Upper lobe of left lung (tissue), 6 donors: ENCODE measurements at places on chromosomes 1 and 21. TPM values are rescaled to one million over a fixed set of nuclear protein-coding genes. Genes with fewer than 3 reads are reported as not detected.

DNA sequence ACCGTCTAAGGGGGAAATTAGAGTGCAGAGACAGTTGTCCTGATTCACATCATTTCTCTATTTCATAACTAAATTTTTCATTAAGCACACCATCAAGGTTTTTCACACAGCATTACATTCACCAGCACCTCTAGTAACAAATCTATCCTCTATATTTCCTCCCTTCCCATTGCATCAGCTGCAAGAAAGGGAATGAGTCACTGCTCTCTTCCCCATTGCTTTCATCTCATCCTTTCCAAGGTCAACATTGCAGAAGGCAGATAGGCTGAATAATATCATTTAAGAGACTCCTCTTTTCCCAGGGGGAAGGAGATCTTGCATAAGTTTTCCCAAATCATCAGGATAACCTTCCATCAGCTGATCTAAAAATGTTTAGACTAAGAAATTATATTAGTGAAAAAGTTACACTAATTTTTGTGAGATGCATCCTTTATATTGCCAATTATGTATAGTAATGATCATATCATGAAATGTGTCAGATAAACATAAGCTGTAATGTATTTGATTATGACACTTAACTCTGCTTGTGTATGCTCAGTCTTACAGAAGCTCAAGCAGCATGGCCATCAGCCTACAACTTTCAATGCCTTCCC lies 4.3 kb downstream of the INTS7 start:
- DNase-seq, result no peak

GRCh38 chr1:197393105-197393504 lies 125.1 kb downstream of the CRB1 start:
- no peak for DNase-seq

PROK1 gene
- total RNA-seq, result not detected

MYCL gene
- 8.2 TPM for total RNA-seq

- DNase-seq, result no peak
These were observed 14.7 kb downstream of the JUN start for GRCh38 chr1:58768971-58769808.

DNA sequence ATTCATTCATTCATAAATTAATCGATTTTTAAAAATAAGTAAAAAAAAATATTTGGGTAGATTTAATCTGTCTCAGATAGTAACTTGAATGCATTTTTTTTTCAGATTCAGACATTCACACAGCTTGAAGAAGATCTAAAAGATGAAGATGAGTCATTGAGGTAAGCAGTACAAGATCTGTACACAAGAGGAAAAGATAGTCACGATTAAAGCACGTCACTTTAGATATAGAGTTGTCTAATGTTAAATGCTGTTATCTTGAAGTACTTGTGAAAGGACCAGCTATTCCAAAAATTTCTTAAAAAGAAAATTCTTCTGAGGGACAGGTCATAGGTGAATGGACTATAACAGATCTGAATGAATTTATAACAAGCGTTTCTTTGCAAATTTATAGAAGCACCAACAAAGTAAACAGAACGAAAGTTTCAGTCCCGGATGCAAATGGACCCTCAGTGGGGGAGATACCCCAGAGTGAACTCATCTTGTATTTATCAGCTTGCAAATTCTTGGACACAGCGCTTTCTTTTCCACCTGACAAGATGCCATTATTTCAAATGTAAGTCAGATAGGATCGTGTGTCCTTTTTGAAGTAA lies 31.2 kb upstream of the MORC3 start:
- DNase-seq, result no peak

TMIGD3 gene
- 4.3 TPM for total RNA-seq

- DNase-seq, result no peak
These were observed 27.1 kb upstream of the KCTD3 start for GRCh38 chr1:215539803-215540570.

C1QTNF12 gene
- total RNA-seq, result 3.1 TPM

TDRD5 gene
- total RNA-seq, result not detected

- DNase-seq, result no peak
These were observed 213.2 kb upstream of the TMEM51 start for GRCh38 chr1:14940285-14940870.

DNA sequence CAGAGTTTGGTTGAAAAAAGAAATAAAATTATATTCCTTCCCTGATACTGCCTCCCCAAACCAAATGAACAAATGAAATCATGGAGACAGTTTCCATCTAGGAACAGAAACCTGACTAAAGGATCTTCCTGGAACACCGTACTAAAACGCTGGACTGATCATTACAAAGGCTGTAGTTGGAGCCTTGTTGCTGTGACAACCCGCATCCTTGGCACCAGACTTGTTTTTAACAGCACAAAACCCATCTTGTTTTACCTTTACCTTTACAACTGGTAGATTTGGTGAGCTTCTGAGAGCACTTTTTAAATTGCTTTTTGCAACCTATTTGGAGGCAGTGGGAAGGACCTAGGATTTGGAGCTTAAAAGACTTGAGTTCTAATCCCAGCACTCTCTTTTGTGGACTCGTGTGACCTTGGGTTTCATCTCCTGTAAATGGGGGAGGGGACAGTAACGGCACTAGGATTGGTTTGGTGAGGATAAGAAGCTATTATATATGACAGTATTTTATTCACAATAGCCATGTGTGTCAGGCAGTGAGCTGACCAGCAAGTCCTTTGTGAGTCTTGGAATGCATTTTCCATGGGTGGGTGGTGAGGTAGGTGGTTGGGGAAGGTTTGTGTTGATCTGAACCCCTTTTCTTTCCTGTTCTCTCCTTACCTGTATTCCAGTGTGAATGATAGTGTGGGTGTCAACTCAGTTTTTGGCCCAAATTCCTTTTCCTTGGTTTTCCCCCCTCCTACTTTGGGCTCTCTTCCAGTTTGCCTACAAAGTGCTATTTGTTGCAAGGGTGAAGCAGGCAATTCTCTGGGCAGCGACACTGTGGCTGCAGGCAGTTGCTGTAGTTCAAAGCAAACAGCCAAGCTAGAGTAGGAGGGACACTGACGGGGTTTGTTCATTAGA lies 12.6 kb downstream of the LRRC8D start:
- no peak for DNase-seq

RHOU gene
- total RNA-seq, result 26.1 TPM

F5 gene
- total RNA-seq, result 0.89 TPM

C4BPA gene
- 618 TPM for total RNA-seq

DNA sequence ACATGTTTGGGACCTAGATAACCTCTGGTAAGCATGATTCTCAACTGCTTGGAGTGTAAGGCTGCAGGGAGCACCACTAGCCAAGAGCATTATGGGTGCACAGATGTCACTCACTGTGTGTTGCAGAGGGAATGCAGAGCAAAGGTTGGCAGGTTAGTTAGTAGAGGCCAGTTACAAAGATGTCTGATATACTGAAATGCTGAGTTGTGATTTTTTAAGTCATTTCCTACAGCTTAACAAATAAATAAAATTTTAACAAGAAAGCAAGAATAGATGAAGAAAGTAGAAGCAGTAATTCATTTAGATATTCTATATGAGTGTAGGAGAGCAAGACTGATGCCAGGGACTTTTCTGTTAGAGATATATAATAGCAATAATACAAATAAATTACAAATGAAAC lies 64.8 kb downstream of the MARK1 start:
- DNase-seq, result no peak

- no peak for DNase-seq
These were observed 26.5 kb downstream of the CD34 start for GRCh38 chr1:207884266-207885029.

GRCh38 chr1:171610385-171610784 lies 11.7 kb upstream of the MYOCOS start:
- no peak for DNase-seq

DNA sequence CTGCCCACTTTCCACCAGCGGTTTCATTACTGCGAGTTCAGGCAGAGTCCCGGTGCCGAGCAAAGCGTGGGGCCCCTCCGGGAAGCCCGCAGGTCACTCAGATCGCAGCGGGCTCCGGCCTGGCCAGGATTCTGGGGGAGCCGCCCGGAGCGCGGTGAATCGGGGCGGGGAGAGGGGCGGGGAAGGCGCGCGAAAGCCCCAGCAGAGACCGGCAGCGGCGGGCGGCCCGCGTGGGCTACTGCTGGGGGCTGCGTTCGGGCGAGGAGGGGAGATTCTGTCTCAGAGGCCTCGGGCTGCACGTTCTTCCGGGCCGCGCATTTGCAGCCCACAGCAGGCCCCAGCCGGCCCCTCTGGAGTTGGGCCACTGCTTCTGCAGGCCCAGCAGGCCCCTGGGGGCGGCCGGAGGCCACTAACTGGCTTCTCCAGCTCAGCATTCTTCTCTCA lies 64.7 kb downstream of the SCCPDH start:
- peak; percentile 85 for DNase-seq

DNA sequence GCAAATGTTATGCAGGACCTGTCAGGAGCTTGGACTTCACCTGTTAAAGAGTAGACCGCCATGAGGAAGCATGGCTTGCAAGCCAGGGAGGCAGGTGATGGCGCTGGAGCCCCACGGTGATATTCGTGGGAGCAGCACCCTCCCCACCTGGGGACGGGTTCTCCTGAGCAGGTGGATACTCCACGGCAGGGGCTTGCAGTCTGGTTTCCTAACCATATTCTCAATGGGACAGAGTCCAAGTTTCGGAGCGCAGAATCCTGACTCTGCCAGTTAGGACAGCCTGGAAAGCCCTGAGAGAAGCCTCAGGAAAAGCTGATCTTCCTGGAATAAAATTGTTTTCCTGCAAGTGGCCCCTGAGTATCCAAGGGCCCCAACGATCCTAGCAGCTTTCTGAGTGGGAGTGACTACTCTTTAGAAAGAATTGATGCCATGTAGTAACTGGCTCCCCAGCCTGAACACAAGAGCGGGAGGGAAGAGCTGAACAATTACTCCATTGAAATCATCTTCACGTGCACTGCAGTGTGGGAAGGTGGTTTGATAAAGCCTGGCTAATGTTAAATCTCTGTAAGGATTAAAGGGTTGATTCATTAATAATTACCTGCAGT lies 146.3 kb upstream of the RAB4A start:
- DNase-seq, result no peak

DNA sequence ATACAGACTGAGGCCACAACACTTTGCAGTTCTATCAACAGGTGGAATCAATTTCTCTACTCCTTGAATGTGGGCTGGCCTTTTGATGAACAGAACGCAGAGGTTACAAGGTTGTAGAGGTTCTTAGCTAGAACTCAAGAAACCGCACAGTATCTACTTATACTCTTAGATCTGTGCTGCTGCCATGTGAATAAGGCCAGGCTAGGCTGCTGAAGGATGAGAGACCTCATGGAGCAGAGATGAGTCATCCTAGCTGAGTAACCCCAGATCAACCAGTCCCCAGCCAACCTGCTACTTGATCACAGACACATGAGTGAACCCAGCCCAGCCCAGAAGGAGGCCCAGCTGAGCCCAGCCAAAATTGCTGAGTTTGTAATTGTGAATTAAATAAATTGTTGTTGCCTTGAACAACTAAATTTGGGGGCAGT lies 35.3 kb upstream of the BCAR3 start:
- no peak for DNase-seq

- peak; percentile 70 for DNase-seq
These were observed 59.2 kb downstream of the WNT9A start for GRCh38 chr1:227888404-227889046.

DNA sequence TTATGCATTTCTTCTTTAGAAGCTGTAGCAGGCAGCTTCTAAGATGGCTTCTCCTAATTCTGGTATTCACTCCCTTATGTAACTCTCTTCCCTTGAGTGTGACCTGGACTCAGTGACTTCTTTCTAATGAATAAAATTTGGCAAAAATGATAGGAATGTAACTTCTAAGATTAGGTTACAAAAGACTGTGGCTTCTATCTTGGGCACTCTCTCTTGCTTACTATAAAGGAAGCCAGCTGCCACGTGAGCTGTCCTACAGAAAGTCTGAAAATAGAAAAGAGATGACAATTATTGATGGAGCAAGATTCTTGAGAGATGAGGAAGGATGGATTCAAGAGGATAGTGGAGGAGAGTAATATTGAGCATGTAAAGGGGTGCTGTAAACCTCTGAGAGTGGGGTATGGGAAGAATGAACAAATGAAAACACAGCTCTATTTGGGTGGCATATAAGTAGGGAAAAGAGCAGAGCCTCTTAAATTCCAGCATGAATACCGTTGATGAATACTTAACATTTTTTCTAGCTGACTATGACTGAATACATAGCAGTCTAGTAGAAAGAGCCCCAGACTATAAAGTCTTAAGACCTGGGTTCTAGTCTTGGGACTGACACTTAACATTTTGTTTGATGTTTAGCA lies 5.5 kb downstream of the TSEN15 start:
- DNase-seq, result no peak

DNA sequence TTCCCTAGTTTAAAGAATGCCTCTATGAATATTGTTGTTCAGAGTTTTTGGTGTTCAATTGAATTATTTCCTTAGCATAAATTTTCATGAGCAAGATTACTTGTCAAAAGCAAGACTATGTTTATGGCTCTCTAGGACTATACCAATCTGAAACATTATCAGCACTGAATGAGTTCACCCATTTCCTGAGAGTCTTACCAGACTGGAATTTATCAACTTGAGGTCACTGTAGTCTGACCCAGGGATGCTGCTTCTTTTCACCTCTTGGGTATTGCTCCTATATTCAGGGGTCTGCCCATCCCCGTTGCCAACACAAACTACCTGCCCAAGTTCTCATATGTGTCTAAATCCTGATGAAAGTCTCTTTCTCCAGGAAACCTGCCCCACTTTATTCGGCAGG lies 42.6 kb downstream of the OPTC start:
- no peak for DNase-seq

- DNase-seq, result no peak
These were observed 61.5 kb downstream of the MAB21L3 start for GRCh38 chr1:116172666-116173065.

GRCh38 chr21:25995278-25995677 lies 175.3 kb downstream of the APP start:
- no peak for DNase-seq

C1orf115 gene
- 32.6 TPM for total RNA-seq
